ENCODE measurements at places on chromosomes 13 and 19.
A peak's percentile ranks its signal among the peaks of the same experiment; 100 is the strongest.

DNA sequence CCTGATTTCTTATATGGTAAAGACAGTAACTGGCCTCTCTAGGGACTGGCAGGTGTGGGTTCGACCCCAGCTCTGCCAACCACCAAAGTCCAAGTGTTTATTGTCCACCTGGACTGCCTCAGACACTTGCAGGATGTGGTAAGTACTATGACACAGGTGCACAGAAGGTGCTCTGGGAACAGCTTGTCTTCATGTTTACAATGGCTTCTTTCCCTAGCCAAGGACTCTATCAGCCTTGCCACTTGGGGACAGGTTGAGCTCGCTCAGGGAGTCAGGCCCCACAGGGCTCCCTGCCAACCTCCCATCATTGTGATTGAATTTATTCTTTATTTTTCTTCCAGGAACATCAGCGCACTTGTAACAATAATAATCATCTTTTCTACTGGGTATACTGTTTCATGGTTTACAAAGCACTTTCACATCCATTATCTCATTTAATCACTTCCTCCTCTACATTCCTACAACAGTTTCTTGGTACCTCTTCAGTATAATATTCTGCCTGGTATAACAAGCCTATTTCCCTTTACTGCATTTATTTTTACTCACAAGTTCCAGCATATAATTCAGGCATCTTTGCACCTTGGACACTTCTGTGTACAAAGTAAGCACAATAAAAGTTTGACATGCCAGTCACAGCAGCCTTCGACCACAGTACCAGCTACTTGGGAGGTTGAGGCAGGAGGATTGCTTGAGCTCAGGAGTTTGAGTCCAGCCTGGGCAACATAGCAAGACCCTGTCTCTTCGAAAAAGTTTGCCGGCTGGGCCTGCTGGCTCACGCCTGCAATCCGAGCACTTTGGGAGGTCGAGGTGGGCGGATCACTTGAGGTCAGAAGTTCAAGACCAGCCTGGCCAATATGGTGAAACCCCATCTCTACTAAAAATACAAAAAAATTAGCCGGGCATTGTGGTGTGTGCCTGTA, 24.2 kb upstream of the GATAD2A start:
- no peaks in the 10 kb centered on the region for H3K36me3 ChIP-seq
- no peak overlapping the region for H3K4me3 ChIP-seq
- H3K27ac ChIP-seq, result no peak overlapping the region
- H3K4me1 ChIP-seq, result no peaks in the 10 kb centered on the region
- H3K27me3 ChIP-seq, result no peaks in the 10 kb centered on the region
- no peak for DNase-seq

DNA sequence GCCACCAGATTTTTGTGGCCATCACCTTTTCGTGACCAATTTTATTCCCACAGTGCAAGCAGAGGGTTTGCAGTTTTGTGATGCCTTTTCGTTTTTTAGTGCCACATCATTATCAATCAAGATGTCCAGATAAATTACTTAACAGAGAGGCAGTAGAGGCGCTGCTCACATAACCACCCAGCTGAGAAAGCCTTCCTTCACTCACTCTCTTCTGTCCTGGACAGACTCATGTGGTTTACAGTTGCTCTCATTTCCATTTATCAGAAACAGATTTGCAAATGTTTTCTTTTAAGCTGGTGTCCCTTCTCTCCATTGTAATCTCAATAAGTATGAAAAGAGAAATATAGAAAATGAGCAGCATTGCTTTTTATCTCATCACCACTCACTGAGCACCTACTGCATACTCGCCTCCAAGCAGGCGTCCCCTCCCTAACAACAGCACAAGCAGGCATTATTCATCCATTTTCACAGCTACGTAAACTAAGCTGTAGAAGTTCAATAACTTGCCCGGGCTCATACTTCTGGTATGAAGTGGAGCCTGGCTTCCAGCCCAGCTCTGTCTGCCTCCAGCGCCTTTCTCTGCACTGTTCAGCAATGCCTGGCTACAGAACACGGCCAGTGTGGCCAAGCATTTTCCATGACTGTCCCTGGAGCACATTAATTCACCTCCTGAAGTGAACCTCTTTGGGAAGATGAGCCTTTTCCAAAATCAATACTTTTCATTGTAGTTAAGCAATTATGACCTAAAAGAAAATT, 34.6 kb upstream of the KATNAL1 start:
- no peak overlapping the region for H3K4me3 ChIP-seq
- no peaks in the 10 kb centered on the region for H3K27me3 ChIP-seq
- no peak overlapping the region for H3K27ac ChIP-seq
- H3K4me1 ChIP-seq, result no peaks in the 10 kb centered on the region

- H3K36me3 ChIP-seq, result no peaks in the 10 kb centered on the region
- no peaks in the 10 kb centered on the region for H3K4me1 ChIP-seq
- no peaks in the 10 kb centered on the region for H3K27me3 ChIP-seq
- no peak overlapping the region for H3K27ac ChIP-seq
- H3K4me3 ChIP-seq, result no peak overlapping the region
- no peak for DNase-seq
Observed at GRCh38 chr13:24619282-24619681, 60.9 kb upstream of the ATP12A start.

DNA sequence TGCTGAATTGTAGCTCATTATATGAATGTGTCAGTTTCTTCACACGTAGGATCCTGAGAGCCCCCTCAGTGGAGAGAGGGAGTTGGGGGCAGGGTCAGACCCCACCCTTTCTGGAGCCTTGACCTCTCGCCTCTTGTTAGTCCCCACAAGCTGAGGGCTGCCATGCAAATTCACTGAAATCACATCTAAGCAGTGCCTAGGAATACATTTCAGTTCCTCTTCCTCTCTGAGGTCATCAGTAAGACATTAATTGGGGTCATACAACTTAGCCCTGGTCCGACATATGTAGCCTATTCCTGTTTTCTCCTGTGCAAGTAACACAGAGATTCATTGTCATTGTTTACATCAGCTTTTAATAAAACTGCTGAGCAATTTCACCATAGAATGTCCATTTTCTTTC, 30.0 kb downstream of the MYO9B start:
- peaks cover 3% of the 10 kb centered on the region for H3K4me1 ChIP-seq
- no peak overlapping the region for H3K4me3 ChIP-seq
- DNase-seq, result no peak
- no peaks in the 10 kb centered on the region for H3K27me3 ChIP-seq
- H3K27ac ChIP-seq, result no peak overlapping the region
- H3K36me3 ChIP-seq, result peaks cover 24% of the 10 kb centered on the region

GRCh38 chr19:49243129-49243528, 81.9 kb downstream of the SLC6A16 start:
- no peaks in the 10 kb centered on the region for H3K27me3 ChIP-seq
- H3K4me1 ChIP-seq, result no peaks in the 10 kb centered on the region
- no peak for DNase-seq
- no peak overlapping the region for H3K4me3 ChIP-seq

DNA sequence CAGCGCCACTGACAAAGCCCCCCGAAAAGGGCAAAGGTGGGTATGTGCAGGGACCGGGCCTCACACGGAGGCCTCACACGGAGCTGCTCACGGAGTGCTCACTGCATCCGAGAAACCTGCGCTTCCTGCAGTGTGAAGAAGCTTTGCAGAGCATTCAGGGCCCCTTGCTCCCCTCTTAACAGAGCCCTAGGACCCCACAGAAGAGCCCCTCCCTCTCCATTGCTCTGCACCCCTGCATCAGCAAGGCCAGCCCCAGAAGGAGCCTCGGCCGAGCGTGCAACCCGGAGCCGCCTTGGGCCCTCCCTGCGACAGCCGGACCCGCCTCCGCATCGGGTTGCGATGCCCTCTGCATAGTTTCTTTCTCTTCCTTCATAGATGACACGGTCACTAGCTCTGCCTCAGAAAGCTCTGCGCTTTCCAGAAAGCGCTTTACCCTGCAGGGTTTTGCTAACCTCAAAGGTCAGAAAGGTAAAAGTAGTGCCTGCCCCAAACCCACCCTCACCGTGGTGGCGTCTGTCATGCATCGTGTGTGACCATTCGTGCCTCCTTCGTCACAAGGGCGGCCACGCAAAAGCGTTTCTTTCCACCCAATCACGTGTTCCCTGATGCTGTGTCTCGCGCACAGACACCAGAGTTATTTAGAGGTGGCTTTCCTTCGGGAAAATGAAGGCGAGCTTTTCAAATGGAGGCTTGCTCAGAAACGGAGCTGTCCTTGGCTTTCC, 15.7 kb upstream of the F7 start:
- H3K4me3 ChIP-seq, result no peak overlapping the region
- peaks cover 26% of the 10 kb centered on the region for H3K36me3 ChIP-seq
- no peaks in the 10 kb centered on the region for H3K27me3 ChIP-seq
- no peak overlapping the region for H3K27ac ChIP-seq
- DNase-seq, result no peak

DNA sequence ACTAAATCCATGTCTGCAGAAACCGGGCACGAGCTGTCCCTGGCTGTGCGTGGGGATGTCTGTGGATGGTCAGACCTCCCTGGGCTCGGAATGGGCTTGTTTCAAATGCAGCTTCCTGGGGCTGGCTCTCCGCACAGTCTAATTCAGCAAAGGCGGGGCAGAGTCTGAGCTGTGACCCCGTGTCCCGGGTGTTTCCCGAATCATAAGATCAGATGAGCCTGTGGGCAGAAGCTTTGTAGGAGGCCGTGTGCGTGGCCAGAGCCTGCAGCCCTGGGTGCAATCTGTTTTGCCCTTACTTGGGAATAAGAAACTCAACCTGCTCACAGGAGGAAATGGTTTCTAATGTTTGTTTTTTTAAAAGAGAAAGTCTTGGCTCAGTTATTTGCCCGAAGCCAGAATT, 13.9 kb upstream of the GNA11 start:
- no peak overlapping the region for H3K4me3 ChIP-seq
- no peaks in the 10 kb centered on the region for H3K4me1 ChIP-seq
- DNase-seq, result no peak
- peaks cover 4% of the 10 kb centered on the region for H3K27me3 ChIP-seq
- no peak overlapping the region for H3K27ac ChIP-seq

- no peaks in the 10 kb centered on the region for H3K4me1 ChIP-seq
- peaks cover 17% of the 10 kb centered on the region for H3K36me3 ChIP-seq
- H3K27me3 ChIP-seq, result no peaks in the 10 kb centered on the region
Observed at GRCh38 chr19:36527341-36527740, 730 bp downstream of the ZNF260 start.

GRCh38 chr19:58218899-58219298, 9.8 kb upstream of the ZNF544 start:
- peaks cover 2% of the 10 kb centered on the region for H3K27me3 ChIP-seq
- no peak overlapping the region for H3K4me3 ChIP-seq
- H3K27ac ChIP-seq, result no peak overlapping the region
- H3K4me1 ChIP-seq, result no peaks in the 10 kb centered on the region
- no peak for DNase-seq

DNA sequence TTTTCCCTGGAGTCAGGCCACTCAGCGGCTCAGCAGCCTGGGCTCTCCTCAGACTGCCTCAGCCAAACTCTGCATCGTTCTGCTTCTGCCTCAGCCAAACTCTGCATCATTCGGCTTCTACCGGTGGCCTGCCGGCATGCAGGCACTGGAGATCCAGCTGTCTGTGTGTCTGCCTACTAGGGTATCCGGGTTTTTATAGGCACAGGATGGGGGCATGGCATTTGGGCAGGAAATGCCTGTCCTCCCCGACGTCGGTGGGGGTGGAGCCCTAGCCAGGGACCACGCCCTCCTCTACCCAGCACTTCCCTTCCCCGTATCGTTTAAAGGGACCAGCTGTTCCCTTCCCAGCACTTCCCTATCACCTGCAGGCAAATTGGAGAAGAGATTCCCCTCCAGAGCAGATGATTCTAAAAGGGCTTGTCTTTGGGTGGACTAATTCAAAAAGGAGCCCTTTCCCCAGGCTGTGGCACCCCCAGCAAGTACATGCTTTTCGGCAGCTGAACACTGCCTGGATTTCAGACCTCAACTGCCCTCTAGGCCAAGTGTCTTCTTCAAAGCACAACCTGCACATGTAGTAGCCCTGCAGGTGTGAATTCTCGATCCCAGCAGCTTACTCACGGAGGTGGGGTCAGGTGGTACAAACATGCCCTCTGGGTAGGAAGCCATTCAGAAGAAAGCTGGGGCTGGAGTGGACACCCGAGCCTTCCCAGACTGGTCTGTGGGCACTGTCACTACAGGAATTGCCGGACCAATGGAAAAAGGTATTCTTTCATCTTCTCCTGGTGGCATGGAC, 25.4 kb upstream of the GPR12 start:
- H3K4me3 ChIP-seq, result peak overlapping the region; percentile 51
- no peaks in the 10 kb centered on the region for H3K36me3 ChIP-seq
- H3K27ac ChIP-seq, result no peak overlapping the region
- peaks cover 11% of the 10 kb centered on the region for H3K4me1 ChIP-seq
- H3K27me3 ChIP-seq, result peaks cover 44% of the 10 kb centered on the region
- DNase-seq, result no peak

DNA sequence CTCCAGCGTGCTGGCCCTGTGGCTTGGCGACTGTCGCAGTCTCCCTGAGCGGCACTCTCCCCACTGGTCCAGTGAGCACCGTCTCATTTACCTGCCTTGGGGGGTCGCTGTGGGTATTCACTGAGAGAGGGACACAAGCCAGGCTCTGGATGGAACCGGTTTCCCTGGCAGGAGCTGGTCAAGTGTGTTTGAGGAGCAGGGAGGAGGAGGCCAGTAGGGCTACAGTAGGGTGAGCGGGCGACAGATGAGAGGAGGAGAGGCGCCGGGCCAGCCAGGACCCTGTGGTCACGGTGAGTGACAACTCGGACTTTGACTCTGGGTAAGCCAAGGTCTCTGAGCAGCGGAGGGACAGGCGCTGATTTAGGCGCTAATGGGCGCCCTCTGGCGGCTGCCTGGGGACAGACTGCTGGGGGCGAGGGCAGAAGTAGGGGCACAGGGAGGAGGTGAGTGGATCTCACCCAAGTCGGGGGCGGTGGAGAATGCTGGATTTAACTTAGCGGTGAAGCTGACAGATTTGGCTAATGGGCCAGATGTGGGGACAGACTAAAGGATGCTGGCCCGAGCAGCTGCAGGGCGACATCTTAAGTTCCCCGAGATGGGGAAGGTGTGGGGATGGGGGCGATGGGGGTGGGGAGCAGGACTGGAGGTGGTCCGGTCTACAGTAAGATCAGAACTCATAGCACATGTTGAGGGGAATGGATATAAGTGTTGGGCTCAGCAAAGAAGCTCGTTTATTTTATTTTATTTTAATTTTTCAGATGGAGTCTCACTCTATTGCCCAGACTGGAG, 4.7 kb upstream of the PRMT1 start:
- H3K27ac ChIP-seq, result peak overlapping the region; percentile 52
- H3K4me3 ChIP-seq, result no peak overlapping the region
- peaks cover 38% of the 10 kb centered on the region for H3K36me3 ChIP-seq

DNA sequence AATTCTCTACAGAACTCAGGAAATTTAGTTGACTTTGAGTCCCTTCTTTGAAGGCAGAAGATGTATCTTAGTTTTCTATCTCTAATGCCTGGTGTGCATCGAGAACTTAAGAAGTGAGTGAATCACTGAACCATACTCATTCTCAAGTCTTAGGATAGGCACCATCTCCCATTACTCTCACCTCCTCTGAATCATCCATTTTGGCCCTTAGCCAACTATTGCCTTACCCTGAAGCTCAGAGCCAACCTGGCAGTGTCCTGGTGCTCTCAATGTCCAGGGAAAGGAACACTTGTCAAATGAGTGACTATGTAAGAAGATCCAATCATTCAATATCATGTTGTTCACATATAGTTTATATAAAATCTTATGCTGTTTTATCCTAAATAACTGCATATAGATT, 146.6 kb downstream of the RGCC start:
- no peaks in the 10 kb centered on the region for H3K27me3 ChIP-seq
- no peak overlapping the region for H3K27ac ChIP-seq
- H3K4me1 ChIP-seq, result no peaks in the 10 kb centered on the region
- no peaks in the 10 kb centered on the region for H3K36me3 ChIP-seq
- no peak for DNase-seq

All from neuronal stem cell (in vitro differentiated cells).